ENCODE measurements at places on chromosomes 2 and 18.

DNA sequence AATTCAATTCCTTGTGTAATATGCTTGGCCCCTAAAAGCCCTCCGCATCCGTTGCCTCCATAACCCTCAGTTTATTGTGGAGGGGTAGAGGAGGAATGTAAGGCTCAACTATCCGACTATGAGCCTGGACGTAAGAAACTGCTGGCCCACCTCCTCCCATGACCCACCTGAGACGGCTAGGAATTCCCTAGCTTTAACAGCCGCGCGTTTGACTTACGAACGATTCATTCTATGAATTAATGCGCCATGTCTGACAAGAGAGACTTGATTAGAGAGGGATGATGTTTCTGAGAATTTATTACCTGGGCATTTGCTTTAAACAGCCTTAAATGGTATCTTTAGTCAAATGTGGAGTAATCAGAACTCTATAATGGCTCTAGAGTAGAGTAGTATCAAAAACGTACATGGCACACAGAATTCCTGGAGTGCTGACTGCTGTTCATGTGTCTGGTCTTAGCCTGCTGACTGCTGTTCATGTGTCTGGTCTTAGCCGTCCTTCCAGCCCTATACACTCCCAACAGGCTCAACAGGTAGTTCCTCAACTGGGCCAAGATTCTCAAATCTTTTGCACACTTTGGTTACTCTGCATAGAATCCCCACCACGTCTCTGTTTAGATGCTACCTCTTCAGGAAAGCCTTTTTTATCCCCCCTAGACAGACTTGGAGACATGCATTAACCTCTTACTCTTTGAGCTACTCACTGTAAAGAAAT, 899 bp upstream of the GFPT1 start:
- no peak for DNase-seq

DNA sequence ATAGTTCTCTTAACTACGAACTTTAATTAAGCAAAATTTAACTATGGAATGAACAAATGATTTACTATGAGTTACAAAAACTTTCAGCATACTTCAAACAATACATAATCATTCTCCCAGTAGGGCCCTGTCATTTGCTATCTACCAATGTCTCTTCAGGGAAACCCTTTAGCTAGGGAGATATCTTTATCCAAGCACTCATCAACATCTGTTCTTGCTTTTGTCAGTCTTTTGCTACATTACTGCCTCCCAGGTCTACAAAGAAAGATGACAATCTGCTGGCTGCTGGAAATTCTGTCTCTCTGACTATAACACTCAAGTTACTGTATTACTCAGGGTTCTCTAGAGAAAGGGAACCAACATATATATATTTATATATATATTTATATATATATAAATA, 1626.3 kb upstream of the CELF4 start:
- DNase-seq = no peak

GRCh38 chr2:27795093-27795834, 23.7 kb downstream of the MRPL33 start:
- DNase-seq = no peak

- DNase-seq = no peak
These were observed 24.8 kb downstream of the SANBR start for GRCh38 chr2:61090386-61090921.

GRCh38 chr2:85601771-85602475, 575 bp downstream of the TMEM150A start:
- DNase-seq = no peak

GRCh38 chr18:73688161-73688560, 459.5 kb downstream of the FBXO15 start:
- DNase-seq = no peak
